Activated naive CD4-positive, alpha-beta T cell (primary cell): ENCODE measurements at places on chromosomes 1 and 21.

DNA sequence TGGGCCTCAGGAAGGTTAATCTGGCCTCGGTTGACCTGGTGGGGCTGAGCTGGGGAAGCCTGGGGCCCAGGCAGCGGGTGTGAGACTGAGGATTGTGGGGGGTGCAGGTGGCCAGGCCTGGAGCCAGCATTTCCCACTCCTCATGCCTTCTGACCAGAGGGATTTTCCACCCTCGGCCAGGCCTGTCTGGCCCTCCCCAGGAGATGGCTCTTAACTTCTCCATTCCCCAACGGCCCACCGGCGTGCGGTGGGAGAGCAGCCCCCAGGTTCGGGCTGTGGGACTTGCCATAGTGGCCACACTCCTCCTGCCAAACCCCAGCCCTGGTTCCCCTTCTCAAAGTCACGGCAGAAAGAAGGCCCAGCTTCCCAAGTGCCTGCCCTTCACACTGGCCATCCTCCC lies 126.5 kb upstream of the RUNX3 start:
- no peak for DNase-seq

- no peak for DNase-seq
Observed at GRCh38 chr1:118958937-118959631, 29.1 kb downstream of the TBX15 start.

DNA sequence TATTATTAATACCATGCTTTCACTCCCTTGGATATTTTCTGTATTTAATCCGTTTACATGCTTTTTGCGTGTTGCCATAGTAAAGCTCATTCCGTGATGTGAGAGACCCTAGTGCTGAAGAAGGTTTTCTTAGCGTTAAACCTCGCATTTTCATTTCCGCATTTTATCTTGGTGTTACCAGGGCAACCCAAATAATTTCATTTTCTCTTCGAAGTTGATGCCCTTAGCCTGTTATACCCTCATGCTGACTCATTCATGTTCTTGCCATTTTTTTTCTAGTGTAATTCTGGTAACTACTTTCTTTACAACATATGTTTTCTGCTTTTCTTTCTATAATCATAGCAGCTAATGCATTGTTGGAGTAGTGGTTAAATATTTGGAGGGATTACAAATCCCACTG lies 37.2 kb downstream of the LRRC8C start:
- no peak for DNase-seq

- no peak for DNase-seq
Observed at GRCh38 chr1:184315254-184315653, 71.6 kb upstream of the C1orf21 start.

DNA sequence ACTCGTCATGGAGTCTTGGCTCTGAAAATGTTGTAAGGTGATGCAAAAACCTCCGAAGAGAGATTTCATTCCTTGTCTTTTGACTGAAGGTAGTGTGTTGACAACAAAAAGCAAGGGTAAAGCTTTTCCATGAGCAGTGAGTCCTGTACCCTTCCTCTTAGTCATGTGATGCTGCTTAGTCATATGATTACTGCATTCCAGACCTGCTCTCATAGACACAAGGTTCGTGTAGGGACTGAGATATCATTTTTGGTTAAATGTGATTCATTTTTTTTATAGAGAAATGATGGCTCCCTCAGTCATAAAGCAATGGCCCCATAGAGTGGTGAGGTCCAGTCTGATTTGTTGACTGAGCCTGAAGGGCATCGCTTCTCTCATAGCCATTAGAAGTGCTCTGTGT lies 9.2 kb downstream of the KCNJ6 start:
- no peak for DNase-seq

- DNase-seq = no peak
Observed at GRCh38 chr1:202710070-202711045, at the start of gene SYT2. Gene SYT2 (minus strand): TSS chr1:202710454. CDS start chr1:202605772, 104,682 bp downstream.

DNA sequence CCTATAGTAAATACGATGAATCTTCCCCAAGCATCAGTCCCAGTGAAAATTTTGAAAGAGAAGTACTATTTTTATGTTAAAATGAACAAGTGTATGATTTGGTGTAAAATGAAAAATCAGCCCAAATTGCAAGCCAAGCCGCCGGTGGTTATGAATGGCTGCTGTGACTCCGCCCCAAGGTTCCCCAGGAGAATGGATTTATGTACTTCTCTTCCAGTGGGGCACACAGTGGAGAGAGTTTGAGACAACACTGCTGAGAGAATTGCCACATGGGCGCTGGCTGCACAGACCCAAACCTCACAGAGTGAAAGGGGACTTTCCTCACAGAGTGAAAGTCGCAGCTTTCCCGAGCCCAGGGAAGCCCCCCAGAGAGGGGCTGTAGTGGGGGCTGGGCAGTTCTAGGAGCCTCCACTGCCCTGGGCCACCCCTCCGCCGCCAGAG lies 24.0 kb downstream of the CDK18 start:
- DNase-seq = no peak

- no peak for DNase-seq
Observed at GRCh38 chr1:31479811-31480210, 66.8 kb downstream of the SERINC2 start.

DNA sequence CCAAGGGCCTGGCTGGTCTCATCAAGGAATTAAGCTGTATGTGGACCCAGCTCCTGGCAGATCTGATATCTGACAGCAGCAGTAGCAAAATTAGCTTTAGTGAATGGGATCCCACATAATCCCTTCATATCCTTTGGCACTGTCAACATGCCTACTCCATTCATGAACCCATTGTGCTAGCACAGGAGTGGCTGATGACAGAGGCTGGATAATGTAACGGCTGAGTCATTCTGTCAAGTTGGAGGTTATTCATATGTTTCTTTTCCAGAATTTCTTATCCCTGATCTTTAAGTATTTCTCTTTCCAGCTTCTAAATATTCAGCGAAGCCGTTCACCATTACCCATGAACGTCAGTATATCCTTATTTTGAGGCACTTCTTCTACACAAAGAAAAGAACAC lies 84.3 kb downstream of the EXTL2 start:
- DNase-seq = no peak

- no peak for DNase-seq
Observed at GRCh38 chr1:40301066-40301465, 16.0 kb downstream of the COL9A2 start.

GRCh38 chr1:60343736-60344135 lies 270.2 kb upstream of the C1orf87 start:
- no peak for DNase-seq

DNA sequence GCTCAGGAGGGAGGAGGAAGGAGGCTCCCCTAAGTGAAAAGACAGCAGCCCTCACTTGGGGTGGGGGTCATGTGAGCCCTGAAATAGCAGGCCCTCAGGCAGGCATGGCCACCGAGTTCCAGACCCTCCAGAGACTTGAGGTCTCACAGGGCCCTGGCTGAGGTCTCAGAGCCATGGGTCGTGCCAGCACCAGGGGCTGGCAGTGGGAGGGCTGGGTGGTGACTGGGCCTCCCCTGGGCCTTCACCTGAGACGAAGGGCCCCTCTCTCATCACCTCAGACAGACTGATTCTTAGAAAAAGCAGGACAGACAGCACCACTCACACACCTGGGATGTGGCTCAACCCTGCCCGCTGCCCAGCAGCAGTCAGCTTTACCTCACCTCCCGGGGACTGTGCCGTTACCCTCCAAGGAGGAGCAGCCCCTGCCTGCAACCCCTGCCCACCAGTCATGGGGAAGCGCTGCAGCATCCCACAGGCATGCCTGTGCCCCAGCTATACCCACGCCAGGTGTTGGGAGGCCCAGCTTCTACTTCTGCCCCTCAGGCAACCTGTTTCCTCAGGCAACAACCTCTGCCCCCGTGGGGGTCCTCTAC lies 42.6 kb upstream of the LRP8 start:
- DNase-seq = no peak

GRCh38 chr1:26478159-26478558 lies 5.9 kb downstream of the HMGN2 start:
- no peak for DNase-seq

GRCh38 chr1:21396516-21396915 lies 43.4 kb upstream of the NBPF3 start:
- no peak for DNase-seq

GRCh38 chr1:183886853-183887252 lies 81.9 kb downstream of the RGL1 start:
- DNase-seq = no peak

- DNase-seq = no peak
Observed at GRCh38 chr1:204465546-204466415, 28.8 kb downstream of the PIK3C2B start.

DNA sequence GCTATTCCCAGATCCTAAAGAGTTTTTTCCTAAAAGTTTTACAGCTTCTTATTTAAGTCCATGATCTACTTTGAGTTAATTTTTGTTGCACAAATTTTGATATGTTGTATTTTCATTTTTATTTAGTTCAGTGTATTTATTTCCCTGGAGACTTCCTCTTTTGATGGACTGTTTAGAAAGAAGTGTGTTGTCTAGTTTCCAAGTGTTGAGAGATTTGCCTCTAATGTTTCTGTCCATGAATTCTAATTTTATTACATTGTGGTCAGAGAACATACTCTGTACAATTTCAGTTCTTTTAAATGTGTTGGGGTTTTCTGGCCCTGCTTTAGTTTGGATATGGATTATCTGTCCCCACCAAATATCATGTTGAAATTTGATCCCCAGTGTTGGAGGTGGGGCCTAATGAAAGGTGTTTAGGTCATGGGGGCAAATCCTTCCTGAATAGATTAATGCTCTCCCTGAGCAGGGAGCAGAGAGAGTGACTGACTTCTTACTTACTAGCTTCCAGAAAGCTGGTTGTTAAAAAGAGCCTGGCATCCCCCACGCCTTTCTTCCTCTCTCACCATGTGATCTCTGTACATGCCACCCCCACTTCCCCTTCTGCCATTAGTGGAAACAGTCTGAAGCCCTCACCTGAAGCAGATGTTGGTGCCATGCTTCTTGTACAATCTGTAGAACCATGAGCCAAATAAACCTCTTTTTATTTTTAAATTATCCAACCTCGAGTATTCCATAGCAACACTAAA lies 4.6 kb downstream of the CHD1L start:
- no peak for DNase-seq

DNA sequence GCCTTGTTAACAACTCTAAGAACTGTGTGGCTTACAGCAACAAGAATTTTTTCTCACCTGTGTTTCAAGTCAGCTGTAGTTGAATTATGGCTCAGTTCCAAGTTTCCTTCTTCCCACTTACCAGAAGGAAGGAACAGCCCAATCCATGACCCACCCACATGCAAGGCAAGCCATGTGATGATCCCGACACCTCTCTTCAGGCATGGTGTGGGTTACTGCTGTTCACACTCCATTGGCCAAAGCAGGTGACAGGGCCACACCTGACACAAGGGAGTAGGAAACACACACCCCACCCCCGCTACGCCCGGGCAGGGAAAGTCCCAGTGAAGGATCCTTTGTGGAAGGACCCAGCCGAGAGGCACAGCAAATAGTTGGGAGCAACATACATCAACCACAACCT lies 36.3 kb downstream of the KCNJ15 start:
- no peak for DNase-seq

DNA sequence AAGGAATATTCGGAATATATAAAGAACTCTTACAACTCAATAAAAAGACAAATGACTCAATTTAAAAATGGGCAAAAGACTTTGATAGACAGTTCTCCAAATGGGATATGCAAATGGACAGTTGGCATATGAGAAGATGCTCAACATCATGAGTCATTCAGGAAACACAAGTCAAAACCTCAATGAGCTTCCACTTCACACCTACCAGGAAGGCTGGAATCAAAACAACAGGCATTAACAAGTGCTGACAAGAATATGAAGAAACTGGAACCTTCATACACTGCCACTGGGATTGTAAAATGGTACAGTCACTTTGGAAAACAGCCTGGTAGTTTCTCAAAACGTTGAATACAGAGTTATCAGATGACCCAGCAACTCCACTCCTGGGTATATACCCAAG lies 17.2 kb downstream of the PGBD5 start:
- DNase-seq = no peak

GRCh38 chr1:111419037-111419436 lies 8.5 kb downstream of the OVGP1 start:
- DNase-seq = no peak

GRCh38 chr21:35150562-35151226 lies 101.6 kb upstream of the RUNX1 start:
- no peak for DNase-seq

DNA sequence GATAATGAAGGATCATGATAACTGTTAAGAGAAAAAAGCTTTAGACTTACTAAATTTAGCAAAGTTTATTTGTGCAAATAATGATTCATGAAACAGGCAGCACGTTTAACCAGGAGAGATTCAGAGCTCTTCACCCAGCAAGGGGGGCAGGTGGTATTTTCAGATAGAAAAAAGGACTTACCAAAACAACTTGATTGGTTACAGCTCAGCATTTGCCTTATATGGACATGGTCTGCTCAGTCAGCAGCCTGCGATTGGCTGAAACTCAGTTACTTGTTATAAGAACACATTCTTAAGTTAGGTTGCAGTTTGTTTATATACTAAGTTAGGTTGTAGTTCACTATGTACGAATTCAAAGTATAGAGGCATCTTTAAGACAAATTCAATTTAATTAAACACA lies 165.6 kb downstream of the DUSP10 start:
- DNase-seq = no peak

DNA sequence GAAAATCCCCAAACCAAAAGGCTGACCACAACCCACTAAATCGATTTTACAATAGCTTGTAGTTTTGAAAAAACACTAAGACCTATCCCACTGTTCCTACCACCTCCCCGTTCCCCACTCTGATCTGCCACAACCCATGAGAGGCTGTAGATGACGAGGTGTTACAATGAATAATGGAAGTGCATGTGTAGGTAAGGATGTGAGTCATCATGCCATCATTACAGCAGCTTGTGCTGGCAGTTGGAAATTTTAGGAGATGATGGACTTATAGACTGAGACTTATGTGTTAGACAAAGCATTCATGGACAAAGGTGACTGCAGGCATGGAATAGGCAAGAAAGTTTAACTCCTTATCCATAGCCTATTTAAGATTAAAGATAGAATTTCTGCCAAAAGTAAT lies 184.7 kb upstream of the CACYBP start:
- no peak for DNase-seq

GRCh38 chr1:74652711-74653139 lies 20.9 kb downstream of the ERICH3 start:
- DNase-seq = no peak

GRCh38 chr1:108972951-108973350 lies 9.7 kb upstream of the CLCC1 start:
- no peak for DNase-seq

DNA sequence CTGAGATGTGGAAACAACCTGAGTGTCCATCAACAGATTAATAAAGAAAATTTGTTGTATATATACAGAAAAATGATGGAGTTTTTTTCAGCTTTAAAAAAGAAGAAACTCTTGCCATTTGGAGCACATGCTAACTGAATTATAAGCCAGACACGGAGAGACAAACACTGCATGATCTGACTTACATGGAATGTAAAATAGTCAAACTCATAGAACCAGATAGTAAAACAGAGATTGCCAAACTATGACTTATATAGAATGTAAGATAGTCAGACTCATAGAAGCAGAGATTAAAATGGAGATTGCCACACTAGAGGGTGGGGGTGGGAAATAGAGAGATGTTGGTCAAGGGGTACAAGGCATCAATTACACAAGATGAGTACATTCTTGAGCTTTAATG lies 1786.6 kb downstream of the PLA2G4A start:
- no peak for DNase-seq

GRCh38 chr21:34154878-34155277 lies 81.5 kb downstream of the MRPS6 start:
- DNase-seq = no peak

- DNase-seq = no peak
Observed at GRCh38 chr1:15958793-15959192, 17.1 kb downstream of the ZBTB17 start.

- DNase-seq = no peak
Observed at GRCh38 chr1:12547586-12548225, 70.3 kb downstream of the DHRS3 start.

- DNase-seq = no peak
Observed at GRCh38 chr1:67213164-67213563, 46.9 kb downstream of the IL23R start.
